ENCODE measurements at places on chromosomes 4 and X. TPM values are rescaled to one million over a fixed set of nuclear protein-coding genes. Genes with fewer than 3 reads are reported as not detected.

The CHRDL1 gene
- total RNA-seq: not detected

The LARP7 gene
- total RNA-seq: 46.4 TPM

The MTMR8 gene
- total RNA-seq: 4.9 TPM

The RAB40AL gene
- total RNA-seq: 0.45 TPM

The CXCL10 gene
- total RNA-seq: 0.77 TPM

The MAP3K15 gene
- 0.11 TPM for total RNA-seq

The TRAM1L1 gene
- not detected for total RNA-seq

The KDR gene
- total RNA-seq: not detected

The TLR1 gene
- 5.1 TPM for total RNA-seq

The OTUD6A gene
- not detected for total RNA-seq

The HSPA4L gene
- total RNA-seq: 0.80 TPM

The FOXR2 gene
- total RNA-seq: not detected

The GAGE12E gene
- not detected for total RNA-seq

The PDGFRA gene
- 0.34 TPM for total RNA-seq

The LUZP4 gene
- total RNA-seq: not detected

The PNCK gene
- total RNA-seq: not detected

The APOO gene
- total RNA-seq: 21.0 TPM

The FAM114A1 gene
- total RNA-seq: 0.09 TPM

The CLCN4 gene
- 0.05 TPM for total RNA-seq

The VSIG4 gene
- total RNA-seq: not detected

The ZNF711 gene
- total RNA-seq: 0.55 TPM

The KCTD8 gene
- not detected for total RNA-seq

The FABP2 gene
- total RNA-seq: not detected

The FREM3 gene
- not detected for total RNA-seq

The AFF2 gene
- total RNA-seq: 5.4 TPM

The ARHGAP6 gene
- total RNA-seq: not detected

The GAGE12J gene
- total RNA-seq: not detected

The ENPEP gene
- 0.30 TPM for total RNA-seq

The TMSB4X gene
- 11,751 TPM for total RNA-seq

The VCX2 gene
- not detected for total RNA-seq

The NWD2 gene
- not detected for total RNA-seq

The ASB5 gene
- total RNA-seq: not detected

The HHIP gene
- total RNA-seq: not detected

The CXCL8 gene
- total RNA-seq: 2.2 TPM

The GIMD1 gene
- not detected for total RNA-seq

The SLC9A7 gene
- total RNA-seq: 22.5 TPM

Measured in T-helper 2 cell treated with Interferon-gamma antibody and Interleukin-4, amounts not matched to agents 100 ng/mL and 5 ng/mL, for 36 hours (primary cell).